ENCODE measurements at places on chromosomes 3 and 15.

DNA sequence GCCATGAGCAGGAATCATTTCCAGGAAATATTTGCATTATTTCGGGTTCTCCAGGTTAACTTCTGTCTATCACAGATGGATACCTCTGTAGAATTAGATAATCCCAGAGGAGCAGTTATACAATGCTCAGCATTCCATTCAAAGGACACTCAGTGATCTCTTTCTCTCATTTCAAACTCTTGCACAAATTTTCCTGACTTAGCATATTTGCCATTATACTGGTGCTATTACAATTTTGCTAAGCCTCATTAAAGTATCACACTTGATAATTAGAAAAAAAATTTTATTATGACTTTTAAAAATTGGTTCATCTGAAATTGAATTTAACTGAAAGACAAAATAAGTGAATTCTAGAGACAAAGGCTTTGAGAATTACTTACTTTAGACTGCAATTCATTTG is 469.0 kb downstream of the EPHA3 start:
- no peak for DNase-seq

GRCh38 chr3:194606163-194606562 is 27.1 kb downstream of the TMEM44 start:
- DNase-seq: no peak

GRCh38 chr3:141825216-141826011 is 51.0 kb upstream of the ATP1B3 start:
- DNase-seq: no peak

- no peak for DNase-seq
Observed at GRCh38 chr3:169404520-169404890, 259.0 kb downstream of the MECOM start.

- DNase-seq: no peak
Observed at GRCh38 chr3:60980342-60980692, 270.9 kb downstream of the FHIT start.

DNA sequence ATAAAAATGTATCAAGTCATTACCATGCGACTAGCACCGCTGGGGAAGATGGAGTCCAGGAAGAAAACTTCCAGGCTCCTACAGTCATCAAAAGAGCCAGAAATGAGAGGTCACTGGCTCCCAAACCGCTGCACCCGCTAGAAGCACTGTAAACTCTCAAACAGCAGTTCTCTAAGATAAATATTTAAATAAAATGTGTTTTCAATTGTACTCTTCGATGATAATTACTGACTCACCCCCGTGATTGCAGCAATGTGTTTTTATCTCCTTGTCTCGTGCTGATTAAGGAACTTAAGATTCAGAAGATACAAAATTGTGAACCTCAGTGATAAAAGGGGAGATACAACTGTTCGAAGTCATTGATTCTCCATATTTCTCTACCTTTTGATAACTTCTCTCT is 45.8 kb upstream of the FOXP1 start:
- no peak for DNase-seq

GRCh38 chr3:139838269-139838957 is 96.6 kb upstream of the CLSTN2 start:
- DNase-seq: no peak
